PC-3 (cell line): ENCODE measurements at places on chromosomes 1 and 21.

DNA sequence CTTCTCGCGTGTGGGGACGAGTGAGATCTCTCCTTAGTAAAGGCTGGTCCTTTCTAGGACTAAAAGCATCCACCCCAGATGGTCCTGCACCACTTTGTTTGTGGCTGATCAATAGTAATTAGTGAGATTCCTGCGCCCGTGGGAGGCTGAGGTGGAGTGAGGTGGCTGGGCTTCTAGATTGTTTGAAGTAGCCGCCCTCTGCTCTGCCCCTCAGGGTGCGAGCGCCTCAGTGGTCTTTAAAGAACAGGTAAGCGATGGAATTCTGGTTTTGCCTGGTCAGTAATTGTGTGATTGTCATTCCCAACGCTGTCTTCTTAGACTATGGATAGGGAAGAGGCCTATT, 20.7 kb downstream of the PEX14 start:
- no peak overlapping the region for H3K27ac ChIP-seq

GRCh38 chr1:112803906-112804762, 89.0 kb upstream of the PPM1J start:
- H3K27ac ChIP-seq: no peak overlapping the region
- H3K36me3 ChIP-seq: no peaks in the 10 kb centered on the region
- H3K4me3 ChIP-seq: no peak overlapping the region
- peak; percentile 87 for DNase-seq
- H3K4me1 ChIP-seq: 0 out of 2 replicates have a peak, but pooled peaks cover 6% of the 10 kb centered on the region

- no peaks in the 10 kb centered on the region for H3K4me1 ChIP-seq
- no peak for DNase-seq
- H3K36me3 ChIP-seq: no peaks in the 10 kb centered on the region
- H3K27me3 ChIP-seq: peaks cover 56% of the 10 kb centered on the region
- H3K27ac ChIP-seq: no peak overlapping the region
- H3K4me3 ChIP-seq: no peak overlapping the region
These were observed 17.8 kb upstream of the SLAMF1 start for GRCh38 chr1:160664573-160665051.

DNA sequence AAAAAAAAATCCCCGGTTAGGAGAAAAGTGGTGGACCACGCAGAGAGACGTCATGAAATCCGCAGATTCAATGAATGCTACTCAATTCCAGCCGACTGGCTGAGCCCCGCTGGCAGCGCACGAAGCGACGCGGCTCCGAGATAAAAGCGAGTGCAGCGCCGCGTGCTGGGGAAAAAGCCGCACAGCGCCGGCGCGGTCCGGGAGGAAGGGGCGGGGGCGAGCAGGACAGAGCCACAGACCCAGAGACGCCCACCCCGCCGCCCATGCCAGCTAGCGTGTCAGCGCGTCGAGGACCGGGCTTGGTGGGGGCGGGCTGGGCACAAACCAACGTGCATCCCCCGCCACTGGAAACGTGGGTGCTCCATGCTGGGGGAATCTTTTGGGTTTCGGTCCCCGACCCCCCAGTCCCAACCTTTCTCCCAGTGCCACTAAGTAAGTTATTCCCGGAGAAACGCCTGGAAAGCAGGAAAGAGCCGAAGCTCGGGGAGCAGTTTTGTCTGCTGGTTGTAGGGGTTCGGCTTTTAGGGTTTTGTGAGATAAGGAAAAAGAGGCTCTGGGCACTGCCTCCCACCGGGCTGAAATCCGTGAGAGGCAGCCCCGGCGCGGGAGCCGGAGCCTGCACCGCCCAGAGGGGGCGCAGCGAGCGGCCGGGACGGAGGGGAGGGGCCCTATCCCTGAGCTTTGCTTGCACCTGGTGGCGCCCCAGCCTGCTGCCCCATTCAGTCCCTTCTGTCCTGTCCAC, at the start of gene KCNJ6:
KCNJ6 (minus strand) TSS at position 148 of the 742 bp plus-strand sequence. CDS start 75,775 bp downstream, outside the sequence.
- no peak within 1 kb of the TSS for H3K27ac ChIP-seq
- no peaks in the 10 kb centered on the region for H3K36me3 ChIP-seq
- H3K27me3 ChIP-seq: peaks cover 50% of the 10 kb centered on the region
- H3K4me1 ChIP-seq: peaks cover 13% of the 10 kb centered on the region

DNA sequence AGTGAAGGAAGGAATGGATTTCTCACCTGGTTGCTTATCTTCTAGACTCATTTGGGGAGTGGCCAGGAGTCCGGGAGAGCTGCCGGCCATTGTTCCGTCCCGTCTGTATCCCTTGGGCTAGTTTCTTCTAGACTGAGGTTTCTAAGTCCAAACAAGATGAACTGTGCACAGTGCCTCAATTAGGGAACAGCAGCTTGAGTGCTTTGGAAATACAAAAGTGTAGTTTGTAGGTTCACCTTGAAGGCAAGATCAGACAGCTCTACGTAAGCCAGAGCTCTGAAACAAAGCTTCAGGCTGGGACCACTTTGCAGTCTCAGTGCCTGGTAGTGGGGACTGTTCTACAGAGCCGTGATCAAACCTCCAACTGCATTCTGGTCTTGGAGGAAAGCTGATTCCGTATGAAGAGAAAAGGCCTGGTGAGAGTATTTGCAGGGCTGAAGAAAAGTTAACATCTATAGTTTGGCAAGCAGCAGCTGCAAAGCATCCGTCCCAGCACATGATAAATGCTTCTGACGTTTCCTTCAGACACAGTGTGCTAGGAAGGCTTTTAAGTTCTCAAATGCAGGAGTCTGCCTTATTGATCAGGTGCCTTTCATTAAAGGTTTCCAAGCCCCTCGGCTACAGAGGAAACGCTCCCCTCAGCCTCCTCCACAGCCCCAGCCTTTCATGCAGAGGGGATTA, 432.8 kb downstream of the KIF26B start:
- H3K27me3 ChIP-seq: peaks cover 55% of the 10 kb centered on the region
- H3K4me3 ChIP-seq: no peak overlapping the region
- no peaks in the 10 kb centered on the region for H3K36me3 ChIP-seq
- H3K4me1 ChIP-seq: peaks cover 8% of the 10 kb centered on the region; the same call in 1 of the 2 replicates
- H3K27ac ChIP-seq: no peak overlapping the region
- no peak for DNase-seq
